Vagina (tissue), 2 donors: ENCODE measurements at places on chromosomes 2 and 18.

DNA sequence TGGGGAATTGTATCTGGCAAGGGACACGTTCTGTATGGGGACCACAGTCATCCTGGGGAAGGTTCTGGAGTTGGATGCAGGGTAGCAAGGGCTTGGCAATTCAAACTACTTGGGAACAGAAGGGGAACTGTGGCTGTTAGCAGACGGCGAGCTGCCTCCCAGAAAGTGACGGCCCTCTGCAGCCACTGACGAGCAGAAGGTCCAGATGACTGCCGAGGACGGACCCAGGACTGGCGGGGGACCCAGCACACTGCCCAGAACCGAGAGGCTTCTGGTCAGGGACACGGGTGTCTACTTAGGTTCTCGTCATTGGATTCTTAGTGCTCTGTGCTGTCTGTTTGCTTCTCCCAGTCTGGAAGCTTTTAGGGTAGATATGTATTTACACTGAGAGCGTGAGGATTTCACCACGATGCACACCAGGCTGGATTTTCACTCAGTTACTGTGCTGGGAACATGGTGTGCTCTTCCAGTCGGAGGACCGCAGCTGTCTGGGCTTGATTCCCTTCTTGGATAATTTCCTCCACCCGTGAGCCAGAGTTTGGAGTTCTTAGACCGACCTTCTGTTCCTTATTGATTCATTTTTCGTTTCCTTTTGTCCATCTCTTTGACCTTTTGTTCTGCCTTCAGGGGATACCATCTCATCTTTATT, 13.4 kb downstream of the GPR35 start:
- no peak for DNase-seq
- no peaks in the 10 kb centered on the region for H3K36me3 ChIP-seq
- H3K4me1 ChIP-seq: no peaks in the 10 kb centered on the region
- no peaks in the 10 kb centered on the region for H3K27me3 ChIP-seq

GRCh38 chr2:197857476-197858107, 53.2 kb downstream of the PLCL1 start:
- H3K27me3 ChIP-seq: no peaks in the 10 kb centered on the region
- H3K27ac ChIP-seq: no peak overlapping the region
- H3K36me3 ChIP-seq: no peaks in the 10 kb centered on the region
- no peak overlapping the region for H3K4me3 ChIP-seq

DNA sequence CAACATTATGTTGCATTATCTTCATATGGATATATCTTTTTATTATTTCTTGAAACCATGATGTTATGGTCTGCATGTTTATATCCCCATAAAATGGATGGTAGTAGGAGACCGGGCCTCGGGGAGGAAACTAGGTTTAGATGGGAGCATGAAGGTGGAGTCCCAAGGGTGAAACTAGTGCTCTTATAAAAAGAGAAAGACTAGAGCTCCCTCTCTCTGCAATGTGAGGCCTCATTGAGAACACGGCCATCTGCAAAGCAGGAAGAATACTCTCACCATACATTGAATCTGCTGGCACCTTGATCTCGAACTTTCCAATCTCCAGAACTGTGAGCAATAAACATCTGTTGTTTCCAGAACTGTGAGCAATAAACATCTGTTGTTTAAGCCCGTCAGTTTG, 64.0 kb downstream of the NXPH2 start:
- no peaks in the 10 kb centered on the region for H3K27me3 ChIP-seq
- no peak overlapping the region for H3K4me3 ChIP-seq
- H3K27ac ChIP-seq: no peak overlapping the region
- no peak for DNase-seq
- H3K4me1 ChIP-seq: no peaks in the 10 kb centered on the region
- no peaks in the 10 kb centered on the region for H3K36me3 ChIP-seq

DNA sequence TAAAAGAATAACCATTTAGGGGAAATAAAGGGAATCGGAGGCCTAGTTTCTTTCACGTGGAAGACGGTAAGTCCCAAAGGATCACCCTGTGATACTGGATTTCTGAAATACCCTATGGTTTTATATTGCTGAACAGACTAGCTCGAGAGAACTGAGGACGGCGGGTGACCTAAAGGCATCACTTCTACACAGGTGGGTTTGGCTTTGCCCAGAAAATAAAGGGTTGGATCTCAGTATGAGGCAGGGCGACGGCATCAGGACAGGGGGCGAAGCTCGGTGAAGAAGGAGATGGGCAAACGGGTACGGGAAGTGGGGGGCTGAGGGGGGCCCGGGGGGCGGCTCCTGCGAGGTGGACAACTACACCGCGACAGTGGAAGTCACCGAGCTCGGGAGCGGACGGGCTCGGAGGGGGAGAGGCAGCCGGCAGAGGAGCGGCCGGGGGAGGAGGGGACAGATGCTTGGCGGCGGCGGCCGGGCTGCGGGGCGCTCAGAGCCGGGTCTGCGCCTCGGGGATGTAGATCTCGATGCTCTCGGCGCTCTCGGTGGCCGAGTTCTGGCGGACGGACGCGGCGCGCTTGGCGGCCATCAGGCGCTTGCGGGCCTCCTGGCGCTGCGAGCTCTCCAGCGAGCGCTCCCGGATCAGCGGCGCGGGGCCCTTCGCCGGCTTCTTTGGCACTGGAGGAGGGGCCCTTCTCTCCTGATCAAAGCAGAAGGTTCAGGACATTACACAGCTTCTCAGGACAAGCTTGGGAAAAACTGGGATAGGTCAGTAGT, 48.9 kb downstream of the TGIF1 start:
- peaks cover 13% of the 10 kb centered on the region for H3K4me1 ChIP-seq
- no peaks in the 10 kb centered on the region for H3K36me3 ChIP-seq
- no peaks in the 10 kb centered on the region for H3K27me3 ChIP-seq
- DNase-seq: no peak

DNA sequence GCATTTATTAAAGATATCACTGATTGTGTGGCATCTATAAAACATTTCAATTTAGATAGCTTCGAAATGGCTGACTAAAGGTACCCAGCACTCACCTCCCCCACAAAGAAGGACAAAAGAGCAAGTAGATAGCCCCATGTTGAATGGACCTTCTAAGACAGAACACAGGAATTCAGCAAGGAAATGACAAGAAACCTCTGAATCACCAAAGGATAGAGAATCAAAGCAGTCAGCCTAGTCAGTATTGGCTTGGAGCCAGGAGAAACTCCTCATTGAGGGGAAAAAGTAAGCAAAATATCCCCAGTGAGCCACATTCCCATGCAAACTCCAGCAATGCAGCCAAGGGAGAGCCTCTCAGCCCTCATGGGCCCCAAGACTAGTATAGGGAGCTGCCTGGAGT, 113.7 kb downstream of the BARD1 start:
- H3K27ac ChIP-seq: no peak overlapping the region
- H3K27me3 ChIP-seq: no peaks in the 10 kb centered on the region
- H3K36me3 ChIP-seq: no peaks in the 10 kb centered on the region
- no peak for DNase-seq

- H3K27me3 ChIP-seq: no peaks in the 10 kb centered on the region
- H3K27ac ChIP-seq: no peak overlapping the region
- no peak overlapping the region for H3K4me3 ChIP-seq
- no peak for DNase-seq
- H3K4me1 ChIP-seq: peaks cover 8% of the 10 kb centered on the region
These were observed 79.0 kb downstream of the TLK1 start for GRCh38 chr2:171081649-171082111.

GRCh38 chr2:19848952-19849351, 52.8 kb downstream of the TTC32 start:
- H3K36me3 ChIP-seq: no peaks in the 10 kb centered on the region
- no peak overlapping the region for H3K27ac ChIP-seq
- no peaks in the 10 kb centered on the region for H3K4me1 ChIP-seq

- no peak for DNase-seq
- H3K27me3 ChIP-seq: no peaks in the 10 kb centered on the region
- peaks cover 16% of the 10 kb centered on the region for H3K4me1 ChIP-seq
- no peak overlapping the region for H3K4me3 ChIP-seq
- no peaks in the 10 kb centered on the region for H3K36me3 ChIP-seq
These were observed 34.1 kb downstream of the CDC42EP3 start for GRCh38 chr2:37637190-37637860.

- no peaks in the 10 kb centered on the region for H3K27me3 ChIP-seq
- no peaks in the 10 kb centered on the region for H3K4me1 ChIP-seq
- no peak overlapping the region for H3K27ac ChIP-seq
- H3K4me3 ChIP-seq: no peak overlapping the region
- DNase-seq: no peak
These were observed 41.3 kb downstream of the FAM171B start for GRCh38 chr2:186734957-186735734.

- H3K4me3 ChIP-seq: no peak overlapping the region
- H3K27me3 ChIP-seq: no peaks in the 10 kb centered on the region
- no peak overlapping the region for H3K27ac ChIP-seq
- no peaks in the 10 kb centered on the region for H3K36me3 ChIP-seq
- DNase-seq: no peak
These were observed 52.0 kb downstream of the TEKT4 start for GRCh38 chr2:94923196-94923595.

DNA sequence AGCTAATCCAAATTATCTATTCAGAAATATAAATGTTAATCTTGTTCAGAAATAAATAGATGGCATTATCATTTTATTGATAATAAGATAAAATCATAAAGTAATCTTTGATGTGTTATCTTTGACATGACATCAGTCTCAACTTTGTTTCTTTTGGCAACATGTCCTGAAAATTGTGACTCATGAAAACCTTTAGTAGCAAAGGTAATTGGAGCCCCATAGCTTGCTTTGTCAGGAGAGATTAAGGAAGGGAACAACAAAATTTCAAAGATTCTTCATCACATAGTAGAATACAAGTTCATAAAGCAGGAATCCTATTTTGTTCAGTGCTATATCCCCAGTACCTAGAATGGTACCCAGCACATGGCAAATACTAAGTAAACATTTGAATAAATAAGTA, 165.4 kb downstream of the KCNE4 start:
- no peaks in the 10 kb centered on the region for H3K4me1 ChIP-seq
- H3K27ac ChIP-seq: no peak overlapping the region
- H3K4me3 ChIP-seq: no peak overlapping the region
- no peaks in the 10 kb centered on the region for H3K36me3 ChIP-seq

DNA sequence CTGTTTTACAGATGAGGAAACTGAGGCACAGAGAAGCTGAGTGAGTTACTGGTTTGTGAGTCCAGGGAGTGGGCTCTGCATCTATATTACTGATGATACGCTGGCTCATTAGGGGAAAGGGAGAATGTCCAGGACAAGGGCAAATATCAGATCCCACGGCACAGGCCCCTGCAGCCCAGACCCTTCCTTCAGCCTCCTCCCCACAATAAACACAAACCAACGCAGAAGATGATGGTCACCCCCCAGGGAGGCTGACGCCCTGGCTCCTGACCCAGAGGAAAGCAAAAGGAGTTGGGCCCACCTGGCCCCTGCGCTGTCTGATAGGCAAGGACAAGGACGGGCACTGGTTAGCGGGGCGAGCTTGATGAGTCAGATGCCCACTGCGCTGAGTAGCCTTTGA, 47.7 kb upstream of the ZBTB7C start:
- no peak overlapping the region for H3K27ac ChIP-seq
- no peak overlapping the region for H3K4me3 ChIP-seq
- no peaks in the 10 kb centered on the region for H3K36me3 ChIP-seq

DNA sequence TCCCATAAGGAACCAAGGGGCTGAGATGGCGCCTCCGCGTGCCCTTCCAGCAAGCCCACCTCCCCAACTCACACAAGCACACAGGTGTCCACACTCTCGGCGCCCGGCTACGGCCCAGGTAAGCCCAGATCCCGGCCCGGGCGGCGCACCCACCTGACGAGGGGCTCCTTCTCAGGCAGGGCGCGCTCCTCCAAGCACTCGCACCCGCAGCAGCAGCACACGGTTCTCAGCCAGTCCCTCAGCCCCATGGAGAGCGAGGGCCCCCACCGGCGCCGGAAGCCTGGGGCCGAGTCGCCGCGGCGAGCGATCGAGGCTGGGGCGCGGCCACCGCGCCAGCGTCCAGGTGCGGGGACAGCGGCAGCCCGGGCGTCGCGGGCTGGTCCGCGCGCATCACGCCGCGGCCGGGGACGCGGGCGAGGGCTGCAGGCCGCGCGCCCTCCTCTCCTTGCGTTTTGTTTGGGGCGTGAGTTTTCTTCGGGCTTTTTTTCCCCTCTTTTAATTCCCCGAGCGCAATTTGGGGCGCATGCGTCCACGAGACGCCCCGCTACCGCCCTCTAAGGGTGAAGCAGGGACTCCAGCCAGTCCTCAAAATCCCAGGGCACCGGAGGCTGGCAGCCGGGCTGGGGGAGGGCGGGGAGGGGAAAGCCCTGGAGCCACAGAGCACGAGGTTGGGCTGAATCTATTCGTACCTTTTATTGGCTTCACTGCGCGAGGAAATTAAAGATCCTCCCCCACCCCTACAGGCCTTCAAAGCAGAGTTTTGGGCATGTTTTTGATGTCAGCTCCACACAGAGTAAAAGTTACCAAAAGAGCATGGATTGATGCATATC, at the start of gene MREG:
TSS of gene MREG (minus strand) at position 472 of the 830 bp plus-strand sequence. CDS start at position 248, 224 bp downstream.
- no peak for DNase-seq
- H3K27me3 ChIP-seq: no peaks in the 10 kb centered on the region
- H3K36me3 ChIP-seq: no peaks in the 10 kb centered on the region
- H3K4me3 ChIP-seq: peak within 1 kb of the TSS; percentile 75

GRCh38 chr2:241499146-241499965, 9.0 kb downstream of the STK25 start:
- H3K4me1 ChIP-seq: peaks cover 6% of the 10 kb centered on the region
- H3K36me3 ChIP-seq: peaks cover 21% of the 10 kb centered on the region
- no peak overlapping the region for H3K27ac ChIP-seq
- no peak for DNase-seq
- no peaks in the 10 kb centered on the region for H3K27me3 ChIP-seq

- H3K4me3 ChIP-seq: no peak overlapping the region
- H3K36me3 ChIP-seq: no peaks in the 10 kb centered on the region
- DNase-seq: no peak
- H3K27me3 ChIP-seq: no peaks in the 10 kb centered on the region
- H3K27ac ChIP-seq: peak overlapping the region; percentile 93
These were observed 162.1 kb downstream of the BCL2 start for GRCh38 chr18:63157293-63158011.

GRCh38 chr2:131092458-131093005, 728 bp downstream of the FAM168B start:
- H3K4me3 ChIP-seq: peak overlapping the region; percentile 80
- no peaks in the 10 kb centered on the region for H3K36me3 ChIP-seq
- DNase-seq: no peak
- peaks cover 25% of the 10 kb centered on the region for H3K4me1 ChIP-seq
- peak overlapping the region; percentile 94 for H3K27ac ChIP-seq

DNA sequence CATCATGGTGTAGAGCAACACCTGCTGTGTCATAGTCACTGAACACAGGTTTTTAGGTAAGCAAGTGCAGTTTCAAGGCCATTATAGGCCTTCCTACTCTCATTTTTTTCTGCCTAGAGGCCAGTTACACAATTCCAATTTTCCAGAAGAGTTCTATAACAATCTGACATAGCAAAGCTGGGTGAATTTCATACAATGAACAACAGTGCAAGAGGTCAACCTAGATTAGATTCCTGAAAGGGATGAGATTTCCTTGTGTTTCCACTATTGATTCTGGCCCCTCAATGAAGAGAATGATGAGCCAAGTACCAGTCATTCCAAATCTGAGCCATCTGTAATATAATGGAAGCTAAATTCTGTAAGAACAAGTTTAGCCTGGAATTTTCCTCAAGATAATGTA, 15.3 kb upstream of the CD28 start:
- no peak overlapping the region for H3K27ac ChIP-seq
- H3K4me3 ChIP-seq: no peak overlapping the region
- DNase-seq: no peak
- H3K36me3 ChIP-seq: no peaks in the 10 kb centered on the region
- H3K27me3 ChIP-seq: no peaks in the 10 kb centered on the region
- no peaks in the 10 kb centered on the region for H3K4me1 ChIP-seq

GRCh38 chr2:30127016-30127893, 19.6 kb upstream of the YPEL5 start:
- no peaks in the 10 kb centered on the region for H3K4me1 ChIP-seq
- H3K4me3 ChIP-seq: no peak overlapping the region
- no peak for DNase-seq
- no peaks in the 10 kb centered on the region for H3K36me3 ChIP-seq
